ENCODE measurements at places on chromosomes 7 and 10.

DNA sequence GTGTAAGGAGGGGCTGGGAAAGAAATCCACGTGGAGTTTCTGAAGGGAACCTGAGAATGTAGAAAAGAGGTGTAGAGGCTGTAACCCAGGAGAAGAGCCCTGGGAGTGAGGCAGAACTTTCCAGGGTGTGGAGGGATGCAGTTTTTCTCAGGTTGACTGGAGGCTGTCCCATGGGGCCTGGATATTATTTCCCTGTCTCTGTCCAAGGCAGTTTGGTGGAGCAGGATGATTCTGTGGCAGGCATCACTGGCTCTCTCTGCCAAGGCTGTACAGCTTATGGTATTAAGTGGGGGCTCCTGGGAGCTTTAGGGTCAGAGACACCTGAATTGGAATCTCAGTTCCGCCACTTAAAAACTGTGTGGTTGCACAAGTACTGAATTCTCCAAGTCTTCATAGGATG, 81.6 kb downstream of the CHN2 start:
- no peak for DNase-seq
- no peaks in the 10 kb centered on the region for H3K36me3 ChIP-seq
- no peaks in the 10 kb centered on the region for H3K27me3 ChIP-seq
- H3K4me1 ChIP-seq, result no peaks in the 10 kb centered on the region

- no peak overlapping the region for H3K4me3 ChIP-seq
- no peak for DNase-seq
Measured at GRCh38 chr7:10537764-10538163, 435.9 kb upstream of the PHF14 start.

DNA sequence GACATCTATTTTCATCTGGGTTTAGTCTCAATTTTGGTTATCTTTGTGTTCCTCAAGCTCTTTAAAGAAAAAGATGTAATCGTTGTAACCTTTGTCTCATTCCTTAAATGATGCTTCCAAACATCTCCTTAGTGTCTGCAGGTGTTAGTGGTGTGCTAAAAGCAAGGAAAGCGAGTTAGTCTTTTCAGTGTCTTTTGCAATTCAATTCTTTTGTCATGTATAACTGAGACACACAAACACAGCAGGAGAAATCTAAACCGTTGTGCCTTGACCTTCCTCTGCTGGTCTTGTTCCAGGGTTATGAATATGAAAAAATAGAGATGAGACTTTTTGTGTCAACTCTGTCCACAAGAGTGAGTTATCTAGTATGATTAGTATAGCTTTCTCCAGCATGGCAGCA, 40.7 kb downstream of the PIK3CG start:
- no peaks in the 10 kb centered on the region for H3K4me1 ChIP-seq
- H3K36me3 ChIP-seq, result peaks cover 36% of the 10 kb centered on the region
- no peak overlapping the region for H3K4me3 ChIP-seq
- no peaks in the 10 kb centered on the region for H3K27me3 ChIP-seq

DNA sequence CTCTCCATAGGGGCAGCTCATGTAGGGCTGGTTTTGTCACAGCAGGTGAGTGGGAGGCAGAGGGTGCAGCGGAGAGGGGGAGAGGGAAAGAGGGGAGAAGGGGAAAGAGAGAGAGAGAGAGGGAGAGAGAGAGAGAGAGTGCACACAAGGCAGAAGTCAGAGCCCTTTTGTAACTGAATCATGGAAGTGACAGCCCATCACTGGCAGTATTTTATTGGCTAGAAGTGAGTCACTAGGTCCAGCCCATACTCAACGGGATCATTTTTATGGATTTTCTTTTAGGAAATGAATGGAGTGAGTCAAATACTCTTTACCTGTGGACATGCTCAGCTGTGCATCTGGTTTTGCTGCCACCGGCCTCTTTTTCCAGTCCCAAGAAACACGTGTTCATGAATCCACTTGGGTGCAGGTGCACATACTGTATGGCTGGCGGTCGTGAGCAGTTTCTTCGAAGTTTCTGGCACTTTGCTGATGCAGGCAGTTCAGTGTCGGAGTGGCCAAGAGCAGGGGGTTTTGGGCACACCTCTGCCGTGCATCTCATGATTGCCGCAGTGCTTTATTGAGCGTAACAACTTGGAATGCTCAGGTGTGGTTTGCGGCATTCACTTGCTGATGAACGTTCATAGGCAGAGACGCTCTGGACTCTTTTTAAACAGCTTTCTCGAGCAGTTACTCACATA, 40.3 kb downstream of the DOCK1 start:
- H3K4me3 ChIP-seq, result no peak overlapping the region
- DNase-seq, result no peak
- no peak overlapping the region for H3K27ac ChIP-seq
- H3K27me3 ChIP-seq, result no peaks in the 10 kb centered on the region
- H3K4me1 ChIP-seq, result no peaks in the 10 kb centered on the region

- DNase-seq, result no peak
- peaks cover 4% of the 10 kb centered on the region for H3K27me3 ChIP-seq
- H3K36me3 ChIP-seq, result no peaks in the 10 kb centered on the region
Measured at GRCh38 chr10:31095677-31096560, 64.3 kb upstream of the ZNF438 start.

Data from T-cell (primary cell).